ENCODE measurements at places on chromosomes 5 and 9.

DNA sequence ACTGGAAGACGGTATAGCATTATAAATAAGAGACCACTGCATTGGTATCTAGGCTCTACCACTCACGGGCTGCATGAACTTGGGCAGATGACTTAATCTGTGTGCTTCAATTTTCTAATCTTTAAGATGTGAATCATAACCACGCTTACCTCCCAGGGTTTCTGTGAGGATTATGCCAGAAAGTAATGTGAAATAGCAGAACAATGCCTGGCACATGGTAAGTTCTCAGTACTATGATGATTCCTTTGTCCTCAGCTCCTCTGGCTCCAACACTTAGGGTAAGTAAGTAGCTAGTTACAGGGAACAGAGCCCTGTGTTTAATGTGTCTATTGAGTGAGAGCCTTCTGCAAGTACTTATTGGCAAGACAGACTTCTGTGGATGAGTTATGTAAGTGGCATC is 31.1 kb downstream of the POU4F3 start:
- DNase-seq, result no peak

DNA sequence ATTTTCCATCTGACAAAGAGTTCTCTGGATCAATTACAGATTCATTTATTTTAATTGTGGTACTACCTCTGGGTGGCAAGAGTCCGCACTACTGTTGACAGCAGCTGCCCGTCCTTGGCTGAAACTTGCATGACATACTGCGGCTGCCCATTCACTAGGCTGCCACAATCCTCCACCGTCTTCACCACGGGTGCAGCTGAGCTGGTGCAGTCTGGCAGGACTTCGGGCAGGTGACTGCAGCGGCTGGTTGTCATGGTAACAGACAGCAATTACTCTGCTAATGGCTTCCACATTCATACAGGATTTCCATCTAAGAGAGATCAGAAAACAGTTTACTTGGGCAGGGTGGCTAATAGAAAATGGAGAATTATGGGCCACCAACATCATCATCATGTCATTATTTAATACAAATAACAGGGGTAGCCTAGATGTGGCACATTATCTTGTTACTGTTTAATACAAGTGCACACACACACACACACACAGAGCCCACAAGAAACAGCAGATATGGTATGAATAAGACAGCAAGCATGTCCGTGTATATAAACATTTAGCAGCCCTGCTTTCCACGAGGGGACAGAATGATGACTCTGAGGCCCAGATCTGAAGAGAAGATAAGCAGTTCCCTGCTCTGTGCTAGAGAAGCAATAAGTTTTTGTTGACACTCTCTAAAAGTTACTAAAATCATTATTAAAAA is 112.3 kb downstream of the MARCHF3 start:
- no peak for DNase-seq

GRCh38 chr9:92098638-92099037 is 16.6 kb downstream of the SPTLC1 start:
- DNase-seq, result no peak

GRCh38 chr9:133046196-133046899 is 15.4 kb upstream of the CEL start:
- DNase-seq, result no peak

GRCh38 chr5:65805089-65805488 is 83.1 kb downstream of the NLN start:
- DNase-seq, result no peak

- no peak for DNase-seq
These were observed 122.5 kb downstream of the RFK start for GRCh38 chr9:76271755-76272154.

GRCh38 chr9:34884747-34885189 is 73.3 kb upstream of the PHF24 start:
- DNase-seq, result no peak

- DNase-seq, result no peak
These were observed 77.7 kb downstream of the PTCD2 start for GRCh38 chr5:72397836-72398235.

GRCh38 chr9:133977421-133978201 is 14.5 kb downstream of the VAV2 start:
- DNase-seq, result no peak

DNA sequence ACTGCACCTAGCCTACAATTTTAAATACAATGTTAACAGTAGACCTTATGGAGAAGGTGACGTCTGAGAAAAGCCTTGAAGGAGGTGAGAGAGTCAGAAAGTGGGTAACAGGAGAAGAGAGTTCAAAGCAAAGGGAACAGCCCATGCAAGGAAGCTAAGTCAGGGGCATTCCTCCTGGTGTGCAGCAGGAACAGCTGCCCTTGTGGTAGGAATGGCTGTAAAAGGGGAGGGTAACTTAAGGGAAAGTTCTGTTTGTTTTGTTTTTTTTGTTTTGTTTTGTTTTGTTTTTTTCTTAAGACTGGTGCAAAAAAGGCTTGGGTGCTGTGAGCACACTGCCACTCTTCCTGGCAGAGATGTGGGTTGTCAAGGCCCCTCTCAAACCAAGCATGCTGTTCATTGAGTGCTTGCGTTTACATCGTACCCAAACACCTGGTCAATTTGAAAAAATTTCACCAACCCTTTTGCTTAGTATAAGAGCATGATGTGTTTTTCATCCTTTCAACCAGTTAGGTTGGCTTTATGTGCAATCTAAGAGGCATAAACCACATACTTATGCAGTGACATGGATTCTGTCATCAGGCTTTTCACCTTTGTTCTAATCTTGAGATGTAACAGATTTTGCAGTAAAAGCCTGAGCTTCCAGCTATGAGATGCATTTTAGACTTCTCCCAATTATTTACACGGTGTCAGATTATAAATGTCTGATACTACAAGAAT is 279.7 kb downstream of the GLIS3 start:
- no peak for DNase-seq

DNA sequence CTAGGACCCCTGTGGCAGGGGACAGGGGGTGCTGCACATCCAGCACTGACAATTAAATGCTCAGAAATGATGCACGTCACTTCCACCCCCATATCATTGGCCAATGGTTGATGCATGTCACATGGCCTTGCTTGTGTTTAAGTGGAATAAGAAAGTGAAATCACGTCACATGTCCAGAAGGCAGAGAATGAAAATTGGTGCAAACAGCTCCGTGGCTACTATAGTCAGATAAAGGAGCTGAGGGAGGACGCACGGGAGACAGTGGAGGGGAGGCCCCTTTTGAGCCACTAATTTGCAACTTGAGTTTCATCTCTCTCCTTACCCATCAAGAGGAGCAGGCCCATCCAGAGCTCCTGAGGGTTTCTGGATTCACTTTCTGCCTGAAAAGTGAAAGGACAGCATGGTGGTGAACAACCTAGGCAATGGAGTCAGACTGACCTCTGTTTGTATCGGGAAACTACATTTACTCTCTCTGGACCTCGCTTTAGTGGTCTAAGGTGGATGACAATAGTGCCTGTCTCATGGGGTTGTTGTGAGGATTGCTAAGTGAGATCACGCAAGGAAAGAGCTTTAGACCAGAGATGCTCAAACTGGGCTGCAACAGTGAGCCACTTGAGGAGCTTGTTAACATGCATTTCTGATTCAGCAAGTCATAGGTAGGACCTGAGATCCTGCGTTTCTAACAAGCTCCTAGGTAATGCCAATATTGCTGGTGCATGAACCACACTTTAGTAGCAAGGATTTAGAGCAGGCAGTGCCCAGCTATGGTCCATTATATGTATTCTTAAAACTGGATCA is 133.9 kb upstream of the ADRA1B start:
- DNase-seq, result no peak

DNA sequence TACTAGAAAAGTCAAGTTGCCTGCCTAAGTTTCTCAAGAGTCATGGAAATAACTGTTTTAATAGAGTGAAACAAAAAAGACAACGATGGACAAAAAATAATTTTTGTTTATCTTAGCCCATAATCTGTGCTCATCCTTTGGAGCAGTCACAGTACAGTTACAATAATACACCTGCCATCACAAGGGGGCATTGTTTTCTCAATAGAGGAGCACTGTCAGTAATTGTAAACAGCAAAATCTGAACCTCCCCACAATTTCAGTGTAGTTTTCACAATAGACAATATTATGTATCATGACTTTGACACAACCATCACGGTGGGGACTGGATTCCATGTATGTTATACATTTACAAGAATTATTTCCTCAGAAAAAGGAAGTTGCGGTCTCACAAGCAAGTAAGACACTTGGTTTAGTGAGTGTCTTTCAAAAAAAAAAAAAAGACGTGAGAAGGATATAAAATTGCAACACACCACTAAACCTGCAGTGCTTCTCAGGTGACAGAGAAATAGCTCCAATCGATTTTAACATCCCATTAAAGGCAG is 586.3 kb downstream of the PTPRD start:
- DNase-seq, result no peak

DNA sequence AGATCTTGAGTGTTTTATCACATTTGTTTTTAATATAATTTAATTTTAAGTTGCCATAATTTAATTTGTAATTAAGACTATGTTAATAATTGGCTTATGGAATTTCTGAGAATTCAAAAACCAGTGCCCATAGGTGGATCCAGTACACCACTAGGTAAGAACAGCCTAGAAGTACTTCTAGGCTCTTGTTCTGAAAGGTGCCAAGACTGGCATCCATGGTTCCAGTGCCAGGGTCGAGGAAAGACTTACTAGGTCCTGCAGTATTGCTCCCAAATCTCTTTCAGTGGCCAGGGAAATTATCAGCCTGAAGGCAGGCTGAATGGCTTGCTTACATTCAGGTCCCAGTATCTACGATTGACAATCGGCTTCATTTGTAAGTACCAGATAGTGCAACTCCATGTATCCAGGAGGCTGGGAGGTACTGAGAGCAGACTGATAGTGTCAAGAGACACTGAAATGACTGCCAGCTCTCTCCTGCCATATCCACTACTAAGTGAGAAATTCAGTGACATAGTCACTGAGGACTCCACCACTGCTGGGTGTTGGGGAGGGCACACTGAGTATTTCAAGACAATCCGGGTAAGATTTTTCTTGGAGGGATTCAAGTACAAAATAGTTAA is 159.2 kb upstream of the CCDC152 start:
- DNase-seq, result no peak

DNA sequence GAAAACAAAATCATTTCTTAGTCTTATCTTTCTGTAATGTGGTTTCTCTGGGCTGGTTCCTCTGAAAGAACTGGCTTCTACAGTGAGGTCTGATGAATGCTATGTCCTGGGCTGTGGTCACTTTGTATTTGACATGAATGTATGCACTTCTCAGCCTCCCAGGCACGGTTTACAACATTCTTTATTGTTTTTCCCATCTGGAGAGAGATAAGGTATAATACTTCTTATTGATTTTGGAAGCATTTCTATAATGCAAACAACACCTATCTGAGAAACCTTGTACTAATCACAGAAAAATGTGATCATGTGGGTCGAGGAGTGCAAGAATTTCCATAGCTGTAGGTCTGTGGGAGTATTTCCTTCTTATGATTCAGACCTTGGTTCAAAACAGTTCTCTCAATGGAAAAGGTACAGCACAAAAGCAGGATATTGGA is 46.9 kb downstream of the ACTBL2 start:
- no peak for DNase-seq

- DNase-seq, result no peak
These were observed 503.7 kb downstream of the CDH10 start for GRCh38 chr5:24141046-24141445.

DNA sequence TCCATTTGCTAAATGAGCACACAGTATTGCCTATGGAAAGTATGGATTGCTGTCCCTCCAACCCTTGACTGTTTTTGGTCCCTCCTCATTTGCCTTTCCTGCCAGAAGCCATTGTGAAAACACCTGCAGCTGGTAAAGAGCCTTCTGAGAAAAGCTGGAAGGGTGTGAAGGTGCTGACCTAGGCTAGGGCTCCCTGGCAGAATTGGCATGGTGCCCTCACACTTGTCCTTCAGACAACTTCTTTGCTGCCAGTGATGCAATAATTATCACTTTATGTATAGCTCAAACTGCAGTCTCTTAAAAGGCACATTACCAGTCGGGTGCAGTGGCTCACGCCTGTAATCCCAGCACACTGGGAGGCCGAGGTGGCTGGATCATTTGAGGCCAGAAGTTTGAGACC is 4.2 kb downstream of the TXNDC15 start:
- DNase-seq, result no peak

DNA sequence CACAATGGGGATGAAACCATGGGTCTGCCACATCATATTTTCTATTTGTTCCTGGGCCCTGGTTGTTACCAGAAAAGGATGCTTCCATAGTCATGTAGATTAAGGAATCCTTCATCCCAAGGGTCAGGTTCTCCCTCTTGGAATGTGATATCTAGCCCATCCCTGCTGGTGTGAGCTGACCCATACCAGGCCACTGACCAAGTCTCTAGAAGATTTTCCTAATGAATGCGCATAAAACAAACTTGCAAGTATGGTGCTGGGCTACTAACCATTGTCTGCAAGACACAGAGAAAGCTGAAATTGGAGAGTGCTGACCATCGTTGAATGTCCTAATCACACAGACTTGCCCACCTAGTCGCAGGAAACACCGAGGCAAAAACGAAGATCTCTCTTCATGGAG is 972.6 kb downstream of the EFNA5 start:
- no peak for DNase-seq

DNA sequence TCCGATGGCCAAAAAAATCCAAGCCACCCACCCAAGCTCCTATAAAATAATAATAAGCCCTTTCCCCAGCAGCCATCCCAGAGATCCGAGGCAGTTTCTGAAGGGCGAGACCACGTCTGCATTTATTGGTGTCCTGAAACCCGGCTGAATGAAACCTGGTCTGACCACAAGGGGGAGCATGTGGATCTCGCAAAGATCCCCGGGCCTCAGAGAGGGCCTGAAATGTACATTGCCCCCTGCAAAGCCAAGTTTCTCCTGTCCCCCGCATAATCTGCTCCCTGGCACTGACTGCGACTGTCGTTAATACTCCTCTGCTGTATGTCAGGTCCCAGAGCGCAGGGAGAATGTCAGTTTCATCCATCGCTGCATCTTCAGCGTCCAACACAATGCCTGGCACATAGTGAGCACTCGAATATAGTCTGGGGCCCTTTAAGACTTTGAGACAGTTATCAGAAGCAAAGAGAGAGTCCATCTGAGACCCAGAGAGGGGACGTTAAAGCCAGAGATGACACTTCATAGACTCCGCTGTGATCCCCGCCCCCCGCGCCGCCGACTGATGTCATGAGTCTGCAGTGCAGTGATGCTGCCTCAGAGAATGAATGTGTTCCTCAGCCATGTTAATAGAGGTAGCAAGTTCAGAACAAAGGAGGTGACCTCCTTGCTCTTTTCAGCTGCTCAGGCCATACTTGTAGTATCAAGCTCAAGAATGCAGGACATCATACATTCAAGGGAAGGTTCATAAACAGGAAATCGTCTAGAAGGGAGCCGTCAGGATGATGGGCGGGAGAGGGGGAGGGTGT is 74.5 kb upstream of the BARHL1 start:
- DNase-seq, result peak; percentile 75

DNA sequence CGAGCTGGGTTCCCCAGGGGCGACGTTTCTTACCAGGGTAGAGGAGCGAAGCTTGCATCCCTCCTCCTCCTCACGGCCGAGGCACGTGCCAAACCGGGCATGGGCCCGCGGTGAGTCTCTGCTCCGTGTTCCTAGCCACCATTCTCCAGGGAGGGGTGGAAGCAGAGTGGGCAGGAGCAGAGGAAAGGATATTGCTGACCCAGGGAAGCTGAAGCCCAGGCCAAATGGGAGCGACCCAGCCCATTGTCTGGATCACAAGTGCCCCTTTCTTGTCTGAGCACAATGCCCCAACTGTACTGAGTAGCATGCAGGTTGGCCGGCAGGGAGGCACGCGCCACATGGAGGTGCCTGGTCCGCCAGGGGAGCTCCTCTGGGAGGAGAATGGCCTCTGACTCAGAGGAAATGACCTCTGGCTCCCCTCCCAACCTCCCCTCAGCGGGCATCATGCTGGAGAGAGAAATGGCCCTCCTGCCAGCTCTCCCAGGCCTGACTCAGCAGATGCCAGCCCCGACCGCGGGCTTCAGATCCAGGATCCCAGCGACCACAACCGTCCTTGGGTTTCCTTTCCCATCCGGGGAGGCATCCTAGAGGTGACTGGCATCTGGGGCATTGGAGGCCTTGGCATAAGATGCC is 1.1 kb downstream of the PRR7 start:
- no peak for DNase-seq

All from NT2/D1 (cell line).